ENCODE measurements at places on chromosomes 1 and 21. TPM values are rescaled to one million over a fixed set of nuclear protein-coding genes. Genes with fewer than 3 reads are reported as not detected.
A peak's percentile ranks its signal among the peaks of the same experiment; 100 is the strongest.

DNA sequence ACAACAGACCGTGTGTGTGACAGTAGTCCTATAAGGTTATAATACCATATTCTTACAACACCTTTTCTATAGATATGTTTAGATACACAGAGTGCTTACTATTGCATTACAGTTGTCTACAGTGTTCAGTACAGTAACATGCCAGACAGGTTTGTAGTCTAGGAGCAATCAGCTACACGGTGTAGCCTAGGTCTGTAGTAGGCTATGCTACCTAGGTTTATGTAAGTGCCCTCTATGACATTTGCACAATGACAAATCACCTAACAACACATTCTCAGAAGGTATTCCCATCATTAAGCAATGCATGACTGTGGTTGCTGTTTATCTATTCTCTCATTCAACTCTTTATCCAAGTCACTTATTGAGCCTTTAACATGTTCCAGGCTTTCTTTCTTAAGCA is 1.8 kb upstream of the WLS start:
- DNase-seq, result no peak

Gene OR2T34
- not detected for total RNA-seq

Gene SPRR2G
- not detected for total RNA-seq

- DNase-seq, result no peak
Observed at GRCh38 chr1:236692128-236692527, 5.8 kb downstream of the ACTN2 start.

Gene PODN
- total RNA-seq, result 47.2 TPM

Gene SMIM1
- not detected for total RNA-seq

Gene RGS7
- 2.9 TPM for total RNA-seq

Gene SPRR3
- total RNA-seq, result not detected

DNA sequence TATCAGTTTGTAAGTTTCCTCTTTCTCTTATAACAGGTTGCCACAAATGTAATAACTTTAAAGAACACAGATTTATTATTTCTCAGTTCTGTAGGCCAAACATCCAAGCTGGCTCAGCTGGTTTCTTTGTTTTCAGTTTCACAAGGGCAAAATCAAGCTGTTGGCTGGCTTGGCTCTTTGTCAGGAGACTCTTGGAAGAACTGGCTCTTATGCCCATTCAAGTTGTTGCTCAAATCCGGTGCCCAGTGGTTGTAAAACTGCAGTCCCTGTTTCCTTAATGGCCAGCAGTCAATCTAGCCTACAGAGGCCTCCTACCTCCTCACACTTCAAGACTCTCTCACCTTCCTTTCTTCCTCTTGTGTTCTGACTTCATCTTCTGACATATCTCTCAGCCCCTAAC is 1171.0 kb downstream of the MRPL39 start:
- DNase-seq, result no peak

GRCh38 chr1:87170931-87171598 is 157.6 kb upstream of the LMO4 start:
- no peak for DNase-seq

DNA sequence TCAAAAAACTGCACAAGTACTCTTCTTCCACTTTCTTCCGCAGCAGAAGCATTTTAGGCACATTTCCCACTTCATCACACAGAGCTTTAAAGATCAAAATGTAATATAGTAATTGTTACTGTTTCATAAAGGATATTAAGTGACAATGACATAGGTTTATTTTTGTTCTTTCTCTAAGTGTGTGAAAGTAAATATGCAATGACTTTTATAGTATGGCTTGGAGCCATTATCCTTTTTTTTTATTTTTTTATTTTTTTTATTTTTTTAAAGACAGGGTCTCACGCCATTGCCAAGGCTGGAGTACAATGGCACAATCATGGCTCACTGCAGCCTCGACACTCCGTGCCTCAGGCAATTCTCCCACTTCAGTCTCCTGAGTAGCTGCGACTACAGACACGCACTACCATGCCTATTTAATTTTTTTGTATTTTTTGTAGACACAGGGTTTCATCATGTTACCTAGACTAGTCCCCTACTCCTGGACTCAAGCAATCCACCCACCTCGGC is 7.0 kb downstream of the TRIM33 start:
- no peak for DNase-seq

Gene KLHDC7A
- 1.8 TPM for total RNA-seq

- no peak for DNase-seq
Observed at GRCh38 chr1:119453021-119453420, 38.1 kb downstream of the HSD3B2 start.

Gene OR2L2
- not detected for total RNA-seq

Gene RAB42
- total RNA-seq, result not detected

DNA sequence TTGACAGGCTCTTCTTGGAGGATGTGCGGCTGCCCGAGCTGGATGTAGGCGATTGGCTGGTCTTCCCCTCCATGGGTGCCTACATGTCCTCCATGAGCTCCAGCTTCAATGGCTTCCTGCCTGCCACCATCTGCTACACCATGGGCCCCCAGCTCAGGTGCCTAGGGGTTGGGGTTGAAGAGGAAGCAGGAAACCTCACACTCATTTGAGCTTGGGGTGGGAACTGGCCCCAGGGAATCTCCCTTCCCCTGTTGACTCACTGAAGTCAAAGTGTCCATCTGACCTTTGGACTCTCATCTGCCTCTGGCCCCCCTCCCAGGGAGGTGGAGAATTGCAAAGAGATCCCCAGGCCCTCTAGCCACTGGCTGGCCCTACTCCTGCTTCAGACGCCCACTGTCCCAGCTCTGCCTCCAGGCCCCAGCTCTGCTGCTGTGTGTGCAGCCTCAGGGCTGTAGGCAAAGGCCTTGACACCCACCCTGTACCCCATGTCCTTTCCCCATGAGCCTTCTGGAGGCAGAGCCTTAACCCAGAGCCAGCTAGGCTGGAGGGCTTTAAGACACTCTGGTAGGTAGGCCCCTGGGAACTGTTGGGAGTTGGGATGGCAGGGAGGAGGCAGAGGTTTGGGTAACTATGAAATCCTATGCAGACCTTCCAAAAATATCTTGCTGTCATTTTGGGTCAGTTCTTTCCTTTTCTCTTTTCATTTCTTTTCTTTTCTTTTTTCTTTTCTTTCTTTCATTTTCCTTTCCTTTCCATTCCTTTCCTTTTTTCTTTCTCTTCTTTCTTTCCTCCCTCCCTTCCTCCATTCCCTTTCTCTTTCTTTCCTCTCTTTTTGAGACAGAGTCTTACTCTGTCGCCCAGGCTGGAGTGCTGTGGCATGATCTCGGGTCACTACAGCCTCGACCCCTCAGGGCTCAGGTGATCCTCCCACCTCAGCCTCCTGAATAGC is 66.9 kb upstream of the TINAGL1 start:
- DNase-seq, result no peak

DNA sequence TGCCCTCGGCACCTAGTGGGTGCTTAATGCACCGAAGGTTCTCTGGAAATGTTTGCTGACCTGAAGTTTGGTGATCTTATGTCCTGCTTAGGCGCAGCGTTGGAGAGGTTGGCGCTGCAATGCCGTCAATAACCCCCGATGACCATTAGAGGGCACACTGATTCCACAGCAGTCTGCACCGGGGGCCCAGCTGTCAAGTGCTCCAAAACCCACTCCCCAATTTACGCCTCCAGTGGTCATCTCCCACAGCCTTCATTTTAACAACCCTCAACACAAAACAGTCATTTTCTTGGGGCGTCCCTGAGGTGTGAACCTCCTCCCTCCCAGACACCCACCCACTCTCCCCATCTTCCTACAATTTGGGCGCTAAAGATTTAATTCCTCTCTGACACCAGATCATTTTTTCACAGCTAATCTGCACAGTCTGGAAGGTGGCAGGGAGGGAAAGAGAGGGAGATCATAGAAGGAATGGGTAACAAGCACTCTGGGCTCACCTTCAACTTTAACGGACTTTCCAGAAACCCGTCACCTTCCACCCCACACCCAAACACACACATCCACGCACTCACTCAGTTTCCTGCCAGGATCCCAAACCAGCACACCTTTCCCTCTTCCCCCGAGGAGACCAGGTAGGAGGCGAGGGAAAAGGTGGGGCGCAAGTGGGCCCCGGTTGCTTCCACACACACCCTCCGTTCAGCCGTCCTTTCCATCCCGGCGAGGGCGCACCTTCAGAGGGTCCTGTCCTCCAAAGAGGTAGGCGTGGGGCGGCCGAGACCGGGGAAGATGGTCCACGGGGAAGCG is 570 bp upstream of the NPR1 start:
- peak; percentile 63 for DNase-seq

Gene MX2
- total RNA-seq, result 70.5 TPM

GRCh38 chr1:231384696-231385415 is 37.2 kb downstream of the EGLN1 start:
- DNase-seq, result no peak

DNA sequence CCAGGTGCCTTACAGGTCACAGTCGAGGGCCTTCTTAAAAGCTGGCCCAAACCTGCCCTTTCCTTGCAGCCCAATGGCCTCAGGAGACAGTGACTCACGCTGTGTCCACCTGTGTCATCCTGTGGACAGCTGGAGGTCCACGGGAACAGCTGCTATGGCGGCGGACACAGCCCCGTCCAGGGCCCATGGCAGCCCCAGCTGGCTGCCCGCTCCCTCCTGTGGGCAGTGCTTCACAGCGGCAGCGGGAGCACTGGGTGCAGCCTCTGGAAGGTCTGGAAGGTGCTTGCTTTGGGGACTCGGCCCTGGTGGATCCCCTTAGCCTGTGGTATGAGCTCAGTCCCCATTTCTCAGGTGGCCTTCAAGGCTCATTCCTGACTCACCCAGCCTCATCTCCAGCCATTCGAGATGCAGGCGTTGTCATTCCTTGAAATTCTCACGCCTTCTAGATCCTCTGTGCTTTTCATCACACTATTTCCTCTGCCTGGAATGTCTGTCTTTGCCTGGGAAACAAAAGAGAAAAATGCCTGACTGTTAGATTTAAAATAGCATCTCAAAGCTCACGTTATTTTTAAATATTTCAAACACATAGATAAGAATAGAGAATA is 86.8 kb downstream of the KIF26B start:
- DNase-seq, result no peak

DNA sequence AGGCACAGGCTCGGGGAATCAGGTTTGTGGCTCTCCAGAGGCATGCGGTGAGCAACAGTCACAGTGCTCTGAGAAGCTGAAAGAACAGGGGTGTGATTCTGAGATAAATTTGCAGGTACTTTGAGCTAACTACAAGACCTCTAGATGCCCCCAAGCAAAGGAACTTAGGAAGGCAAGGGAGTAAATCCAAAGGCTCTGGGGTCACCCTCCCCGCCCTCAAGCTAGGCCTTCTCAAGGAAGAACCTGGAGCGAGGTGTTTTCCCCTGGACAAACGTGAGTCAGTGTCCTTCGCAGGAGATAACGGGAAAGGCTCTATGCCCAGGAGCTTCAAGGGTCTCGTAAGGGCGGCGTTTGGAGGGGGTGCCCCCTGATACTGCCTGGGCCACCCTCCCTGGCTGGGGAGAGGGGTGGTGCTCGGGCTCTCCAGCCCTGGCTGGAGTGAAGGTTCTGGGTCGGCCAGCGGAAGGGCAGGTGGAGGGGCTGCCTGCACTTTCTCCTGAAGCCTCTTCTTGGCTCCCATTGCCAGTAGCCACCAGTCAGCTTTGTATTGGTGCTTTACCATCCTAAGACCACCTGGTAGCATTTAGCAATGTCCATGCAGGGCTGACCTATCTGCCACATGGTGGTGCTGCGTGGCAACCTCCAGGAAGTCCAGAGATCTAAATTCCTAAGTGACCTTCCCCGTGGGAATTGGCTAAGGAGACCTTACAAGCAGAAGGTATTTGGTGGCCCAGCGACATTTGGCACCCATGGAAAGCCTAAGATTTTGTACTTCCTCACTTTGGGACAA is 44.0 kb downstream of the GPR161 start:
- peak; percentile 57 for DNase-seq

Gene CENPF
- total RNA-seq, result 4.8 TPM

Gene KAZN
- total RNA-seq, result 1.2 TPM

DNA sequence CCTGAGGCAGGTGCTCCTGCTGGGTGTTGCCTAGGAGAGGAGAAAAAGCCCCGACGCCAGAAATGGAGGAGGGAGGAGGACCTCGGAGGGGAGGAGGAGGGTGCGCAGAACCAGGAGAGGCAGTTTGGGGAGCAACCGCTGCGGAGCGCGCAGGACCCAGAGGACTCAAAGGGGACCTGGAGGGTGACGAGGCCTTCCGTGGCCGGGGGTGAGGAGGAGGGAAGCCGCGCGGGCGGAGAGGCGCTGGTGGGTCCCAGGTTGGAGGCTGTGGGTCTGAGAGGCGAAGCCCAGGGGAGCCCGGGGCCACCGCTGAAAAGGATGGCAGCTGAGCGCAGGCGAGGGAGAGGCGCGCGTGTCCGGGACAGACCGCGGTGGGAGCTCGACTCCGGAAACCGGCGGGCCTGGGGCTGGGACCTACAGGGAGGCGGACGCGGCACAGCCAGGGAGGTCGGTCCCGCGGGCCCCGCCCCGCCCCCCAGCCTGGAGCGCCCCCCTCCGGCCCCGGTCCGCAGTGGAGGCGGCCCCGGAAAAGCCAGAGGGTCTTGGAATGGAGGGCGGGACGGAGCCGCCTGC is 15.1 kb downstream of the RNF223 start:
- peak; percentile 49 for DNase-seq

DNA sequence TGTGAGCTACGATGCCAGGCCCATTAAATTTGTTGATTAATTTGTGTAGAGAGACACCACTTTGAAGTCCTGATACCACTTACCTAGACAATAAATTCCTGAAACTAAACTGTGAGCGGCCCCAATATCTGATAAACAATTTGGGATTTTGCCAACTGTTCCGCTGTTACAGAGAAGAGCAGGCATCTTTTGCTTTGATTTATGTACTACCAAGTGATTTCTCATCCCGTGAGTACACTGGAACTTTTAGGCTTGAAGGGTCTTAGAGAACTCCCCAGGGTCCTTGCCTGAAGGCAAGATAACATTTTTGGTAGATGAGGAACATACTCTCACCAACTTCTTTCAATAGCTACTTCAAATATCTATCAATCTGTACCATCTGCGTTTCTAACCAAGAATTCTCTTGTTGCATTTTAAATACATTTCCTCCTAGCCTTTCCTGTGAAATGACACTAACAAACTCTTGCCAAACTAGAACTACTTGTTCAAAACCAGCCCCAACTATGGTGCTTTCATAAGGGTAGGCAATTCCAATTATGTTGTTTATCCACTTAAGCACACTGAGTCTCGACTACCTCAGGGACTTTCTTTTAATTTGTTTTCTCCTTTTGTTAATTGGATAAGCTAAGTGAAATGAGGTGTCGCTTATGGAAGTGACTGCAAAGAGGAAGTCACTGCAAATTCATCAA is 23.2 kb upstream of the SLC30A1 start:
- no peak for DNase-seq

GRCh38 chr1:63548877-63549276 is 25.6 kb downstream of the EFCAB7 start:
- DNase-seq, result no peak

Measured in stomach (tissue), 19 donors.